ENCODE measurements at places on chromosomes 3 and 15. TPM values are rescaled to one million over a fixed set of nuclear protein-coding genes. Genes with fewer than 3 reads are reported as not detected.

RUBCN gene
- 12.5 TPM for total RNA-seq

CLDN18 gene
- total RNA-seq = not detected

GHSR gene
- total RNA-seq = not detected

CIB1 gene
- total RNA-seq = 24.6 TPM

FANCD2OS gene
- total RNA-seq = not detected

PODXL2 gene
- total RNA-seq = 2.2 TPM

BSN gene
- total RNA-seq = under 0.01 TPM

DHFR2 gene
- 3.3 TPM for total RNA-seq

TIMP4 gene
- 12.7 TPM for total RNA-seq

CCDC9B gene
- total RNA-seq = 2.9 TPM

THPO gene
- 0.37 TPM for total RNA-seq

TM6SF1 gene
- 0.20 TPM for total RNA-seq

C3orf22 gene
- total RNA-seq = not detected

P3H2 gene
- total RNA-seq = 1.2 TPM

ARPP21 gene
- not detected for total RNA-seq

RPL15 gene
- total RNA-seq = 2,612 TPM

NAA80 gene
- 15.8 TPM for total RNA-seq

ANKRD63 gene
- not detected for total RNA-seq

CSPG5 gene
- 0.37 TPM for total RNA-seq

GUCA1C gene
- not detected for total RNA-seq

AADACL2 gene
- not detected for total RNA-seq

Data from subcutaneous preadipocyte (primary cell).